ENCODE measurements at places on chromosomes 5 and 9.

GRCh38 chr5:35416217-35416988 is 186.1 kb upstream of the PRLR start:
- no peak for DNase-seq

DNA sequence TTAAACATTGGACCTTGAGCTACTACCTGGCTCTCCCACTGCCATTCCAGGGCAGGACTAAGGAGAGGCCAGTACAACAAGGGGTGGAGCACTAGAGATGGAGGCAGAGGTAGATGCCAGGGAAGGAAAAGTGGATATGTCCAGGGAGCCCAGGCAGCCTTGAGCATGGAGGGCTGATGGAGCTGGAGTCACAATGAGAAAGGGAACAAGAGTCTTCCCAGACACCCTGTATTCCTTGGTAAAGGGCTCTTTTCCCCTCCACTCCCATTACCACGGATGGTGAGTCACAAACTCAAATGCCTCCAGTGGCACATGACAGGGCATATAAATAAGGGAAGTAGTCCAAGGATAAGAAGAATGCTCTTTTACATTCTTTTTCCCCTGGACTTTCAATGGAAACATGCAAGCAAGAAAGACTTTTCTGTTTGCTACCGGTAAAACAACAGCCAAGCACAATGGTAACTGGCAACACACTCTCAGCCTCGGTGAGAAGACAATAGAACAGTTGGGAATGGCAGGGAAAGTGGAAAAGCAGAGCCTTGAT is 16.7 kb downstream of the ERAP1 start:
- peak; percentile 73 for DNase-seq

DNA sequence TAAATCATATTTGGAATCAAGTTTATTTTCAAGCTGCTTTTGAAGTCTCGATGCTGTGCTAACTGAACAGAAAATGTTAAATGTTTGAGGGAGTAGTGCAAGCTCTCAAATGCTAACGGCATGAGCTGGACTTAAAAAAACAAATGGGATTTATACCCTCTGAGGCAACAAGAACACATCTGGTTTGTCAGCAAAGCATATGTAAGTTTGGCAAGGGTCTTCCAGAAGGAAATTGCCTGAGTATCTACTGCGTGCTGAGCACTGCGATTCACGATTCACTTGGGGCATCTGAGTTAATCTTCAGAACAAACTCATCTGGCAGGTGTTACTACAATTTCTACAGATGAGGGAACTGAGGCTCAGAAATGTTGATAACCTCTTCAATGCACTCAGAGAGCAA is 98.4 kb upstream of the C9orf72 start:
- peak; percentile 1 for DNase-seq

DNA sequence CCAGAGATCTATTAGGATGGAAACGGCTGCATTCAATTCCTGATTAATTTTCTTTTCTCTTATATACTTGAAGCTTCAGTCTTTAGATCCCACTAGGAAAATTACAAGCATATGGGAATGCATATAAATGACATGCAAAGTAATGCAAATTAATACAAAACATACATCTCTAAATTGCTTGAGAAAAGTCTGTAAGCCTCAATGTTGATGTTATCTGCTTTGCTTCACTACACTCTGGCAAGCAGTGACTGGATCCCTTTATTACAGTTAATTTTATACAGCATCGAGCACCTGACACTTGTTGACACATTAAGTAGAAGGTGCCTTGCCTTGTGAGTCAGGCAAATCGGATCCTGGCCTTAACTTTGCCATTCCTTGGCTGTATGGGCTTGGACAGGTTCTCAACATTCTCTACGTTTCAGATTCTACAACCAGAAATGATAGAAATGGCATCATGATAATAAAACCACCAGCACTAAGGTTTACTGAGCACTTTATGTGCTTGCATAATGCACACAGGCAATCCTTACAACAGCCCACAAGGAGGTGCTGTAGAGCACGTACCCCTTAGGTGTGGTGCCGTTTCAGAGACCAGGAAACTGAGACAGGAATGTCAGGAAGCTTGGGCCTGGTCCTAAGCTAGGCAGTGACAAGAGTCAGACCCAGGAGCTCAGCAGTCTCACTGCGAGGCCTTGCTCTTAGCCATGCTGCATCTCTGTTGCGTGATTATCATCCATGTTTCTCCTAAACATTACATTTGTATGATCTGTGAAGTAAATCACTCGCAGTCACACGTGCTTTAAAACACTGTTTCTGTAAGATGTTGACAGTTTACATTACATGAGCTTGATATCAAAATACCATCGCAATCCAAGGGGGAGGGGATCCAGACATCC is 2.7 kb downstream of the GCNT4 start:
- DNase-seq, result peak; percentile 77

- peak; percentile 57 for DNase-seq
These were observed 78.5 kb downstream of the HMHB1 start for GRCh38 chr5:143890487-143890886.

- DNase-seq, result no peak
These were observed 18.4 kb downstream of the TLN1 start for GRCh38 chr9:35713578-35713977.

GRCh38 chr9:86599561-86599960 is 245.4 kb upstream of the TUT7 start:
- DNase-seq, result no peak

DNA sequence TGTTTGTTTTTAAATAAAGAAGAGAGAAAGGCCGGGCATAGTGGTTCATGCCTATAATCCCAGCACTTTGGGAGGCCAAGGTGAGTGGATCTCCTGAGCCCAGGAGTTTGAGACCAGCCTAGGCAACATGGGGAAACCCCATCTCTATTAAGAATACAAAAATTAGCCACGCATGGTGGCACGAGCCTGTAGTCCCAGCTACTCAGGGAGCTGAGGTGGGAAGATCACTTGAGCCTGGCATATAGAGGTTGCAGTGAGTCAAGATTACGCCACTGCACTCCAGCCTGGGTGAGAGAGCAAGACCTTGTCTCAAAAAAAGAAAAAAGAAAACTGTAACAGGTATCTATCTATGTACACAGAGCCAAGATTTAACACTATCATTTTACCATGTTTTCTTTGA is 34.2 kb upstream of the CDC42SE2 start:
- DNase-seq, result no peak

DNA sequence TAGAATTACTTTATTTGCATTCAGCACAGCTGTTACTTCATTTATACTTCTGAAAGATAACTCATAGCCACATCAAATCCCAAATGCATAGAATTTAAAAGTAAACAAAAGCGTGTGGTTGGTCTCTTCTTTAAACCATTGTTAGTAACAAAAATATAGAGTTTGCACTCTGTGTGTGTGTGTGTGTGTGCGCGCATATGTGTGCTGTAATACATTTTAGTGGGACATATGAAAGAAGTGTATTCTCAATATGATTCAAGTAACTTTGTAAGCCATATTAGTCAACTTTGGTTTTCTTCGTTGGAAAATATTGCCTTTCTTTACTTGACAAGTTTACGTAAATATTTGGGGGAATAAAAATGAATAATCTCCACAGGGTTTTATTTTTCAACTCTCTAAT is 106.1 kb upstream of the PRRC1 start:
- no peak for DNase-seq

GRCh38 chr5:14678773-14679334 is 14.3 kb downstream of the OTULIN start:
- DNase-seq, result no peak

- peak; percentile 8 for DNase-seq
These were observed 73.0 kb downstream of the KIF24 start for GRCh38 chr9:34256104-34256503.

DNA sequence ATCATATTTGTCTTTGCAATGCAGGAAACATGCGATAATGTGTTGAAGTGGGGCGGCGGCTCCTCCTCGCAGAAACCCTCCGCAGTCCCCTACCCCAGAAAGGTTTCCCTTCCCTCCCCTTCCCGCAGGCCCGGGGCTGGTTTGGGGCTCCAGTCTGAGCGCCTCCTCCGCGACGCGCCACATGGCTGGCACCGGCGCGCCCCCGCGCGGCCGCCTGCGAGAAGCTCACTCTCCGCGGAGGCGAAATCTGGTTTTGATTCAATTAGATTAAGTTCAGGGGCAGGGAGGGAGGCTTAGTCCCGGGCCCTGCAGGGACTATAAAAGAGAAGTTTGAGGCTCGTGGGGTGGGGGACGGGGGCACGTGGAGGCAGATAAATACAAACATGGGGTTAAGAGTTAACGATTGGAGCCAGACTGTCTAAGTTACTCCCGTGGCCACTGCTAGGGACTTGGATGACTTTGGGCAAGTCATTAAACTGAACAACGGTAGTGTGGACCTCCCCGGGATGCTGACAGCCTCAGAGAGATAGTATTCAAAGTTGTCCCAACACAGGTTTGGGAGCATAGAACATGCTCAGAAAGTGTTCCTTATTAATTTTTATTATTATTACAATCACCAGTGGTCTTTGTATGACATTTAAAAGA is 69.4 kb downstream of the MSX2 start:
- DNase-seq, result peak; percentile 77

- no peak for DNase-seq
These were observed 312.9 kb upstream of the RPS23 start for GRCh38 chr5:82591021-82591515.

DNA sequence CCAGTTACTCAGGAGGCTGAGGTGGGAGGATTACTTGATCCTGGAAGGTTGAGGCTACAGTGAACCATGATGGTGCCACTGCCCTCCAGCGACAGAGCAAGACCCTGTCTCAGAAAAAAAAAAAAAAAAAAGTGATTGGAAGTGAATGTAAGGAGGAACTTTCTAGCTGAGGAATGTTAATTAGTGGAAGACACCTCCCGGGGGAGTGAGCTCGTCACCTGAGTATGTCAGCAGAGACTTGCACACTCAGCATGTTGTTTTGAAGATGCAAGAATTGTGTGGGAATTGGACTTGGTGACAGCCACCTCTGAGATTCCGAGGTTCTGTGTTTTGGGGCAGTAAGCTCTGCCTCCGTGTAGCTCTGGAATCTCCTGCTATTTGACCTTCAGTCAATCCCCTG is 3.6 kb downstream of the SYNPO start:
- peak; percentile 51 for DNase-seq

DNA sequence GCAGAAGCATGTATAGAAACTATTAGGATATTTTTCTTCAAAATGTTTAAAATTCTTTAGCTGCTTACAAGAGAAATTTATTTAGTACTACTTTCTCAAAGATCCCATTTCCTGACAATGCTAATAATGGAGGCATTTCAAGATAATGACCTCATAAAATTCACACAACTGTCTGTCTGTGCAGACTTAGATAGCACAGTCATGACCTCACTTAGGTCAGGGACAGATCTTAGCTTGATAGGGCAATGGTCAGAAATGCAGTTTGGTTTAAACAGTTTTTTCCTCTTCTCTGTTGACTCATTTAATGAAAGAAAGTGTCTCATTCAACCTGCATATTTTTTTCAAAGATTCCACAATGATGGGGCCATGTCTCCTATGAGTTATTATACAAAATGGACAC is 128.4 kb downstream of the GRIA1 start:
- DNase-seq, result peak; percentile 80

DNA sequence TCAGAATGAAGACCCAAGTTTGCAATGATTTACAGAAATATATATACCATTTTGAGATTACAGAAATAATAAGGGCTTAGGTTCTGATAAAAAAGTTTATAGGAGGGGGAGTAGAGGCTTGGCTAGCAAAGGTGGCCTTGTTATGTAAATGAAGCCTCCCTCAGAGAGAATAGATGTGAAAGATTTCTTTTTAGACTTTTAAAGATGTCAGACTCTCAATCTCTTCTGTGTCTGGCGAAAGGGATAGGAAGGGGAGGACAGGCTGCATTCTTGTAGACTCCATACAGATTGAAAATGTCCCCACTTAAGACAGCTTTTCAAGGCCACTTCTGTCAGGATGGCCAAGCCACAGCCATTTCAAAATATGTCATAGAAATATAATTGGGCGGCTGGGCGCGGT is 63.1 kb upstream of the CLINT1 start:
- no peak for DNase-seq

DNA sequence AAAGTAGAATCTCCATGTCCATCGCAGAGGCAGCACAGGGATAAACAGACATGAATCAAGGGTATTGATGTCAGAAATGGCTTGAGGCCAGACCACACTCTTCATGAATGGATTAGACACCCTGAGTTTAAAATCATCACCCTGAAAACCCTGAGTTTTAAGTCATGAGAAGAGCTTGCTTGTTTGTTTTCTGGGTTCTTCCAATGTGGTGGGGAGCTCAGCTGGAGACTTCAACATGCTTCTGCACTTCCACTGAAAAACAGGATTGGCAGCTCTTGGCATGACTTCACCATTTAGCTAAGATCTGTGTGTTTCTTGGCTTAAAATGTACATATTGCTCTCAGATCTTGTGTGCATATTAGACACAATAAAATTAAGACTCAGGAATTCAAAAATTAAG is 9.8 kb downstream of the GCNT4 start:
- peak; percentile 79 for DNase-seq

GRCh38 chr5:145946112-145946861 is 9.9 kb downstream of the SH3RF2 start:
- peak; percentile 77 for DNase-seq

DNA sequence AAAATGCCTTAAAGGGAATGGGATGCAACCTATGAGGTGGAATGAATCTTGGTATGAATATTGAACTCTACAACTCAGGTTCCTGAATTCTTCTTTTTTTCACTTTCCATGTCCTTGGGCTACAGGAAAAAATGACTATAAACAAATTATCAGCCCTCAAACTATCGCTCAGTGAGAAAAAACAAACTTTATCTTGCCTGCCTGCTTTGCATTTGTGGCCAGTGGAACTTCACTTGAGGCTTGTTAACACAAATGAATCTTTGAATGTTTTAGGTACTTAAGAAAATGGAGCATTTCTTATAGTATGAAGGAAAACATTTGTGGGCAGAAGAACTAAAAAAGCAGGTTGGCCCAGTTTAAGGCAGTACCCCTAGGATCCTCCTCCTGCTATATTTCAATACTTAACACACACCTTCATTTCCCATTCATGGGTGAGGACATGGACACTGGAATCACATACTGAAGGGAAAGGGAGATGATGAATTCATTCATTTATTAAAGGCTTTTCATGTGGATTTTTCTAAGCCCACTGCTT is 34.1 kb downstream of the ELOVL7 start:
- DNase-seq, result no peak

GRCh38 chr9:91103931-91104330 is 257.8 kb downstream of the AUH start:
- peak; percentile 43 for DNase-seq

GRCh38 chr5:14669415-14669814 is 4.9 kb downstream of the OTULIN start:
- DNase-seq, result no peak

DNA sequence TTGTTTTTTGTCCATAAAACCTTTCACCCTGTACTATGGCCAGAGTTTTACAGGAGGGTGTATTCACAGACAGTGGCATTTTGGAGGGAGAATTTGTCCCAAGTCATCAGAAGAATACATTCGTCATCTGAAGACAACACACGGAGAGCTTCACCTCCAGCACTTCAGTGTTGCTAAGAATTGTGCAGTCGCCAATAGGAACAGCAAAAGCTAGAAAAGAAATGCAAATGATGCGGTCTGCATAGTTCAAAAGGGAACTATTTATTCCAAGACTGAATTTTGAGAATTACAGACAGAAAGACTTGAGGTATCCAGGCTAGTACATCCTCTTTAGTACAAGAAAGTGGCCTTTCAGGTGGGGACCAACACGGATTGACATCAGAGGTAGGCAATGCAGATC is 399.2 kb upstream of the KIF2A start:
- no peak for DNase-seq

Data from fibroblast of skin of scalp (primary cell).